CD4-positive, alpha-beta T cell treated with Interleukin-4 for 1 hour (primary cell): ENCODE measurements at places on chromosomes 7 and 10.
A peak's percentile ranks its signal among the peaks of the same experiment; 100 is the strongest.

DNA sequence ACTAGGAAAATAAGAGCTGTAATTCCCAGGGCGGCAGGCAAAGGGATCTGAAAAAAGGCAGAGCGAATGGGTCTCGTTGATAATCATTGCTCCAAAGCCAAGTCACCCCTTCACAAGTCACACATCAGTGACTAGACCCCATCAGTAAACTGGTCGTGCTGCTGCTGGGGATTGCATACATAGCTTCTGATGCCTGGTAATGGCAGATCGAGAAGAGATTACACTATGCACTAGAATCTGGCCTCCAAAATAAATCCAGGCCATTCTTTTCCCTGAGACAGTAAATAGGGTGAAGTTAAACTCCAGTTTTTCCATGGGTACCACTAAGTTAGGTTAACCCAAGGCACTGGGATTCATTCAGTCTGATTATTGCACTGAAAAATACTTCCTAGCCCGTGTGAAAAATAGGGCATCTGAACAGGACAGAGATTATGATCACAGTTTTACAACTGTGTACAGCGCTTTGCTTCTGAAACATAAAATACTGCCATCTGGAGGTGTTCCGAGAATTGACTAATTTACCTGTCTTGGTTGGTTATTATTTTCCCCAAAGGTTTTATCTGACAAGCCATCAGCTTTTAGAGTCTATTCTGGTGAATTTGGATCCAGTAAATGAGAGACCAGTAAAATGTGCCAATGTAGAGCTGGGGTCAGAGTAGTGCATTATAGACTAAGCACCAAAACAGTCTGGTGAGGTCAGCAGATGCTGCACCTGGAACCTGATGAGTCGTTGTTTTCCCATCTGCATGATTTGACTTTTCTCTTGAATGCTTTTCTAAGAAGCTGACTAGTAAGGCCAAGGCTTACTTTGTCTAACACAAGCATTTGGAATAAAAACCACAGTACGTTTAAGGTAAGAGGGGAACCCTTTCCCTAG lies 82.9 kb upstream of the AFAP1L2 start:
- DNase-seq, result no peak

- DNase-seq, result no peak
Observed at GRCh38 chr7:37128327-37129034, 320.2 kb downstream of the ELMO1 start.

DNA sequence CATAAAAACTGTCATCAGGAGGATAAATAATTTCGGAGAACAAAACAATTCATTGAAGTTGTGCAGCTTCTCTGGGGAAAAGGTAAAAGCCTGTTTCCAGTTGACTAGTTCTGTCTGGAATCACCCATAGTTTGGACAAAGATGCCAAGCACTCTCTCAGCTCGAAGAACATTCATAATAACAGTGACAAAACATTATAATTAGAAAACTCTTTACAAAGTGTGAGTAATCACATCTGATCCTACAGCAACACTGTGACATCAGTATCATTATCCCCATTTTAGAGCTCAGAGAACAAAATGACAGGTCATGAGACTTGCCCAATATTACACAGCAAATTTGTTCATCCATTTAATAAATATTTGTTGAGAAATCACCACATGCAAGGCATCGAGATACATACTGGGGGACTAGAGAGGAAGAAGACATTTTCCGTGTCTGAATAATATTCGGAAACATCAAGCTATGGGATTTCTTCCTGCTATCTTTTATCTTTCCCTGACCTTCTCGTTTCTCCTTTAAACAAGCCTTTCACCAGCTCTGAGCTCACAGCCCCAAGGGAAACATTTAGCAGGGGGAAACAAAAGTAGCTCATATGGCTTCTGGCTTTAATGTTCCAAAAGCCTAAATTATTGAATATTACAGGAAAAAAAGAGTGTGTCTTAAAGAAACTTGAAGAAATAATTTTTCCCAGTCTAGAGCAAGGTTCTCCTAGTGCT lies 123.3 kb upstream of the GHITM start:
- DNase-seq, result no peak

- no peak for DNase-seq
Observed at GRCh38 chr7:21568762-21569161, 25.9 kb downstream of the DNAH11 start.

DNA sequence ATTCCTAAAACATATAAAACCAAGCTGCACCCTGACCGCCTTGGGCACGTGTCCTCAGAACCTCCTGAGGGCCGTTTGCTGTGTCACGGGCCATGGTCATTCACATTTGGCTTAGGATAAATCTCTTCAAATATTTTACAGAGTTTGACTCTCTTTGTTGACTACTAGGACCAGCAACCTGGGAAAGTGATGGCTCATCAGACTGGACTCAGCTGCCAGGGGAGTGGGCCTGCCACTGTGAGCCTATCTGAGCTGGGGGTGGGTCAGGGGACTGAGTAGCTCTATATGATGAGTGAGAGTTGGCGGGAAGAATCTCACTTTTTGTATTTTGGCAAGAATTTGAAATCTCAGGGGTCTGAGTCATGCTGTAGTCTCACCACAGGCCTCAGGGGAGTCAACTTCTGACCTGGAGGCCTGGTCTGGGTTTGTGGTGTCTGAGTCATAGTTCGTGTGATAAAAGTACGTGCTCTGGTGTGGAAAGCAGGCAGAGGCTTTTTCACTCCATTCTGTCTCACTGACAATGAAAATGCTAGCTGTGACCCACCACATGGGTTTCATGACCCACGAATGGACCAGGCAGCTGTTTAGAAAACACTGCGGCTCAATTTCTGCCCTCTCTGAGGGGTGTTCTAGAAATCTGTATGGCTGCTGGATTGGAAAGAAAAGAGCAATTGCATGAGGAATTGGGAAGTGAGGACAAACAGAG lies 4.2 kb upstream of the UPP1 start:
- peak; percentile 76 for DNase-seq

DNA sequence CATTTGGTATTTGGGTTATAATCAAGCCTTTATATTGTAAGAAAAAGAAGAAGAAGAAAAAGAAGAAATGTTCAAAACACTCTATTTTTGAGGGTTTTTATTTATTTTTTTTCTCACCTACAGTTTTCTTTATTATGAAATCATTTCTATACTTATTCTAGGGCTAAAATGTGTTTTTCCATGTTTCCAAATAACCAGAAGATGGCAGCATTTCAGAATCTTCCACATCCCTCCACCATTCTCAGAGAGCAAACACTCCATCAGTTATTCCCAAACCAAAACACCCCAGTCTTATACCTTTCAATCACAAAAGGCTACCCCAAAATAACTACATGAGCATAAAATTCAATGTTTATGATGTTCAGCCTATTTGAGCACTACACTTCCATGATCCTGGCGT lies 38.7 kb upstream of the PPP1R17 start:
- no peak for DNase-seq

DNA sequence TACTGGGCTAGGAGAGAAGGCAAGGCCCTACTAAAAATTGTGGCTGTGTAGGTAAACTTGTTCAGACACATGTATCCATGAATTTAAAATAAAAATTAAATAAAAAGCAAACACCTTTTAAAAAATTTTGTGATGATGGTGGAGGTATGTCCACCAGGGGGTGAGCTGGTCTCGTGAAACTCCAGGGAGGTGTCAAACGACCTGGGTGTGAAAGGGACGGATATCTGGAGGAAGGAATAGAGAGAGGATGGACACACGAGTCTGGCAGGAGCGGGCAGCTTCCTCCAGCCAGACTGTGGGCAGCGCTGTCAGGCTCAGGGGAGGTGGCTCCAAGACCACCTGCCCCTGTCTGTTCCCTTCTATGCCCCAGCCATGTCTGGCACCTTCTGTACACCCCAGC lies 34.8 kb upstream of the DMBT1 start:
- DNase-seq, result peak; percentile 41

DNA sequence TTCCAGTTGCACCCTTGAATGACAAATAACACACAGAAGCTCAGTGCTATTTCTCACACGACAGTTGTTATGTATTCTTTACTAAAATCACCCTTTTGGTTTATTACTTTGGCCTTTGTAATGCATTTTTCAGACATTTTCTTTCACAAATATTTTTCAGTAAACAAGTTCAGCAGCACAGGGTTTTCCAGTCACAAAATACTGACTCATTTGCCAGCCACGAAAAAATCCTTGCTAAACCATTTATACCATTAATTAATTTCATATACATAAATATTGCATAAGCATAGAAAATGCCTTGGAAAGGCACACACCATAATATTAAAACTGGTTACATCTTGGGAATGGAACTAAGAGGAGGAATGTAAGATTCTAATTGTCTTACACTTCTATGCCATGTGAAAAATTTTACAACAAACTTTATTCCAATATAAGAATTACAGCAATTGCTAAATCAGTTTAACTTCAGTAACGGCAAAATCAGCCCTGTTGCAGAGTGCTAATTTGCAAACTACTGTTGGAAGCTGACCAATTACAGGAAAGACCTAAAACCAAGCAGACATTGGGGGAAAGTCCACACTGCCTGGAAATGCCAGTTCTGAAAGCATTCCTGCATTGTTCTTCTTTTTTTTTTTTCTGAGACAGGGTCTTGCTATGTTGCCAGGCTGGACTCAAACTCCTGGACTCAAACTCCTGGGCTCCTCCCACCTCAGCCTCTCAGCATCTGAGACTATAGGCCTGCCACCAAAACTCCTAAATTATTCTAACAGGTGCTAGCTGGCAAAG lies 31.6 kb upstream of the PBLD start:
- DNase-seq, result no peak

GRCh38 chr7:125253452-125254190 lies 324.0 kb upstream of the POT1 start:
- no peak for DNase-seq

GRCh38 chr10:45624724-45625123 lies 47.8 kb downstream of the ZFAND4 start:
- no peak for DNase-seq

- no peak for DNase-seq
Observed at GRCh38 chr7:64310426-64310825, 3.3 kb upstream of the ZNF736 start.

DNA sequence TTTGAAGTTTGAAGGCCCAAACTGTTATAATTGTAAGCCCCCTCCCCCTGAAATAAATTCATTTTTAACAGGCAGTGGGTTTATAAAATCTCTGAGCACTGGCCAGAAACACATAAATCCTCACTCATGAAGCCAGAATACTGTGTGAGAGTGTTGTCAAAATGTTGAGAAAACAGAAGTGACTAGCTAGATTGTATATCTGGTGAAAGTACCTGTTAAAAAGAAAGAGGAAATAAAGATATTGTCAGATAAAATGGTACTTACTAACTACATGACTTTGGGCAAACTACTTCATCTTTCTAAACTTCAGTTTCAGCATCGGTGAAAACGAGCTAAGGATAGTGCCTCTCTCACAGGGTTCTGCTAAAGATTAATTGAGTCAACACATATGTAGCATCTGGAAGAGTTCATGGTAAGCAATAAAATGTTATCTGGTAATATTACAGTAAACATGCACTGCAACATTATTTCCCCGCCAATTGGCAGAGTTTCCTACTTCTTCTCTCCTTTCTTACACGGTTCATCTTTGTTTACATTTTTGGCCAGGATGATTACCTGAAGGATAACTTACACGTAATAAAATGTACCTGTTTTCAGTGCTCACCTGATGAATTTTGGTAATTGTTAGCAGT lies 202.5 kb upstream of the CHRM2 start:
- DNase-seq, result no peak

- DNase-seq, result peak; percentile 8
Observed at GRCh38 chr10:123614888-123615287, 51.3 kb upstream of the GPR26 start.

GRCh38 chr10:114380060-114380459 lies 24.2 kb downstream of the AFAP1L2 start:
- DNase-seq, result no peak

DNA sequence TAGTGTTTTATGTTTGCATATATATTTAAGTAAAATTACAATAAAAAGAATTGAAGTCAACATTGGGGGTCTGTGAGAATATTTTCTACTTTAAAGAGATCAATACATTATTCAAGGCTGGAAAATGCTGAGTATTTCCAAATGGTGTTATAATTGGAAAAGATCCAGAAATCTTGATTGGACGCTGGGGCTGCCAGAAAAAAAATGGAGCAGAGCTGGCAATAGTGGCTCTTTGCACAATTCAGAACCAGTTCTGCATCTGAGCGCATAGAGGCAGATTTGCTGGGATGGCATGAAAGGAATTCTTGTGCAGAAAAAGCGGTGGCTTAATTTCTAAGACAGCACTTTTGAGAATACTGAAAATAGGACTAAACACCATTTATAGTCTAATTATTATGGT lies 10.8 kb upstream of the VWC2 start:
- DNase-seq, result no peak

GRCh38 chr10:12380999-12381398 lies 31.7 kb downstream of the CAMK1D start:
- DNase-seq, result no peak

DNA sequence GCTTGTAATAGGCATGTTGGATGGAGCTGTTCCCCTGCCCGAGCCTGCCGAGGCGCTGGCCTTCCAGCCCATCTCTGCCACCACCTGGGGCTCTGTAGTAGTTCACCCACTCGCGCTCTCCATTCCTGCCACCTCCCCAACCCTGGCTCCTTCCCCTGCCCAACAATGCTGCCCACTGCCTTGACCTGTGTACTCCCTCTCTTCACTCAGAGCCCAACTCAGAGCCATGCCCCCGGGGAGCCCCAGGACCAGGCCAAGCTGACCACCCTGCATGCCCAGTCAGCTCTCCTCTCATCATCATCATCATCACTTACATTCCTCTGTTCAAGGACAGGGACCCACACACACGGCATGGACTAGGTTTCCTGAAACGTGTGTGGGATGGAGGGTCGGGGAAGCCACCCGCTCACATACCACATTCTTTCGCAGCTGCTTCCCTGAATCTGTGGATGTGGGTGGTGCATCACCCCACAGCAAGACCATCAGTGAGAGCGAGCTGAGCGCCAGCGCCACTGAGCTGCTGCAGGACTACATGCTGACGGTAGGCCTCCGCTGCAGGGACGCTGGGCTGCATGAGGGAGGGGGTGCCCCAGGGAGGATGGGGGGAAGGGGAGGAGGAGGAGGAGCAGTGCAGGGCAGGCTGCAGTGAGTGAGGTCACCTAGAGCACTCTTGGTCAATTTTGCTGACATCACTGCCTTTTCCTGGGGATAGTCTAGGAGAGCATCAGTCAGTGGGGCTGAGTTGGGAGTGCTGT lies 15.6 kb downstream of the NACAD start:
- DNase-seq, result no peak

DNA sequence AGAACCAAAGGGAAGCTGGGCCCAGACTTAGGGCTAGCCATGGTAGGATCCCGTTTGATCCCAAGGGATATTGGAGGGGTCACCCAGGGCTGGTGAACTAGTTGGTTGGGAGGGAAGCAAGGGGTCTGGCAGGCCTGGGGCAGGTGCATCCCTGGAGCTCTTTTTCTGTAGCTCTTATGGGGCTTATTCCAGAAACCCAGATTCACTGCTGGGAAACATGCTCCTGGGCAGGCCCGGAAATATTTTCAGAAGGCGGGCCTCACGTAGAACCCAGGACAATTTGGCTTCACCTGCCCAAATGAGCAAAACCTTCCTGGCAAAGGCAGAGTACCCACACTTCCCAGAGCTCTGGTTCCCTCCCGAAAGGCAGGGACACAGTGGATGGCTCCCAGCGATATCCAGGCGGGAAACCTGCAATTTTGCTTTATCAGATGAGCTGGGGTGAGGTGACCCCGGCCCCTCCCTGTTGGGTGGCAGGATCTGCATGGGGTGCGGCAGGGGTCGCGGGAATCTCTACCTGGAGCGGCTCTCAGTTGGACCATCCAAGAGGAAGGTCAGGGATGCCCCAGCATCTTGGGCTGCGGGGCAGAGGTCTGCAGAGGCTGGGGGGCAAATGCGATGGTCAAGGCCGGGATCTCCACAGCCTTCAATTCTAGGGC lies 533.9 kb downstream of the TCERG1L start:
- no peak for DNase-seq
